ENCODE measurements at places on chromosomes 2 and 18.

- DNase-seq: peak; percentile 91
These were observed 108.7 kb downstream of the EN1 start for GRCh38 chr2:118738524-118739308.

DNA sequence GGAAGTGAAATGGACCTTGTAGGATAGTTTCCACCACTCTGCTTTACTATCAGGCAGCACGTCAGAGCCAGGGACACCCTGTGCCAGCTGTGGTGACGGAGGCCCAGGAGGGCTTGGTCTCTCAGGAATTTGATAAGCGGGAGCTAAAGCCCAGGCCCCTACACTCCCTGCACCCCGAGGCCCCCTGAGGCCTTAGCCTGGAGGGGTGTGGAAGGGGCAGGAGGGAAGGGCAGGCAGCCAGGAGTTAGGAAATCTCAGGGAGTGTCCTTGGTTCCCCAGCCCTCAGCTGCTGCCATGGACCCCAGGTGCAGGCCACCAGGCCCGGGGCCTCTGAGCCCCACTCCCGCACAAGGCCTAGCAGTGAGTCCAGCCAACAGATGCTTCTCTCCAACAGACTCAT lies 38.2 kb downstream of the PDIA6 start:
- no peak for DNase-seq

DNA sequence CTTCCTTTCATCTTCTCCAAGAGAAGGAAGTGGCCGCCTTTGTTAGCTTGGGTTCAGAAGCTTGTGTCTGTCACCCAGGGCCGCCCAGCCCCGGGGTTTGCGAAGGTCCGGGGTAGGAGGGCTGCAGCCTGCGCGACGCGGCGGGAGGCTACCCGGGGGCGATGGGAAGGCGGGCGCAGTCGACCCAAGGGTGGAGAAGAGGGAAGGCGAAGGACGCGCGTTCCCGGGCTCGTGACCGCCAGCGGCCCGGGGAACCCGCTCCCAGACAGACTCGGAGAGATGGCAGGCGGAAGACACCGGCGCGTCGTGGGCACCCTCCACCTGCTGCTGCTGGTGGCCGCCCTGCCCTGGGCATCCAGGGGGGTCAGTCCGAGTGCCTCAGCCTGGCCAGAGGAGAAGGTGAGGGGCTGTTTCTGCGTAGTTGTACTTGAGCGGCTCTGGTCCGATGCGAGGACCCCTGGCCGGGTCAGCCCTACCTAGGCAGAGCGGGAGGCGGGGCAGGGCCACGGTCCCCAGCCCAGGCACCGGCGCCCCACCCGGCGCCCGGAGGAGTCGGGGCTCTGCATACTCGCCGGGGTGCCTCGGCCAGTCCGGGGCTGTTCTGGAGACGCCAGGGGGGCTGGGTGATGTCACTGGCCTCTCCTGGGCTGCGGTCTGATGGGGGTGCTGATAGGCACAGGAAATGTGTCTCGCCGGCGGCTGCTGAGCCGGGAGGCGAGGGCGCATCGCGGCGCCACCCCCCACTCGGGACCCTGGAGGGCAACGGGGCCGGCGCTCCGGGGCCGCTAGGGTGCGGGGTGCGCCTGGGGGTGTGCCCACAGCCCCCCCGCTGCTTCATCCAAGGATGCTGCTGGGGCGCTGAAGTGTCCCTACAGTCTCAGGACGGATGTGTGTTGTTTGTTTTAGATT lies at the start of gene QPCT:
Gene QPCT (plus strand): TSS at position 178 of the 909 bp plus-strand sequence. CDS start 102 bp downstream, at position 280.
- peak; percentile 25 for DNase-seq

DNA sequence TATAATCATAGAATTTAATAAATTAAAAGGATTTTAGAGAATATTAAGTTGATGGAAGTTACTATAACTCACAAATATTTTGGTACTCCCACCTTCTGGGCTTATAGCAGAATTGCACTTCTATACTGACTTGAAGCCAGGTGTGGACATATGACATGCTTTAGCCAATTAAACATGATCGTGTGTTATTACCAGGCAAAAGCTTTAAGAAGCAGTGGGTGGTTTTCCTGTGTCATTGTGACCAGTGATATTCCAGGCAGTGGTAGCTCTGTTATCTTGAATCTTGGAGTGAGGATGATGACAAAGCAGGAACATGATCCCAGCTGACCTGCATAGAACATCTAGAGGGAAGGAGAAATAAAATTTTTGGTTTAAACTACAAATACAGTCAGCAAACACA lies 370.9 kb upstream of the ZEB2 start:
- DNase-seq: no peak

GRCh38 chr18:48218285-48219022 lies 190.7 kb downstream of the ZBTB7C start:
- no peak for DNase-seq

GRCh38 chr18:70031221-70031620 lies 83.5 kb upstream of the CD226 start:
- DNase-seq: no peak

DNA sequence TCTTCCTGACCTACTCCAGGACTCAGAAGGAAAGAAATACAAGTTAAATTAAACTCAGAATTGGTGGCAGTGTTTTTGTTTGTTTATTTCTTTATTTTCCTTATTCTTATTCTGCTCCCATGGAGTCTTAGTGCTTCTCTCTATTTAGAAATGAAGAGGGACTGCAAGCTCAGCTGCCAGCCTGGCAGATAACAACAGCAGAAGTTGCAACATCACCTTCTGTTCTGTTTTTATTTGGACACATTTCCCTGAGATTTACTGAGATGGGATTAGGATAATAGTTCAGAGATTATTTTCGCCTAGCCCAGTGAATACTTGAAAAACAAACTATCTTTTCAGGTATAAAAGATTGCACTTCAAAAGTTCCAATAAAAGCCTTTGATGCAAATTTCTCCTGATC lies 70.4 kb upstream of the DTNA start:
- DNase-seq: no peak

GRCh38 chr2:144548532-144549191 lies 28.7 kb upstream of the ZEB2 start:
- DNase-seq: no peak

DNA sequence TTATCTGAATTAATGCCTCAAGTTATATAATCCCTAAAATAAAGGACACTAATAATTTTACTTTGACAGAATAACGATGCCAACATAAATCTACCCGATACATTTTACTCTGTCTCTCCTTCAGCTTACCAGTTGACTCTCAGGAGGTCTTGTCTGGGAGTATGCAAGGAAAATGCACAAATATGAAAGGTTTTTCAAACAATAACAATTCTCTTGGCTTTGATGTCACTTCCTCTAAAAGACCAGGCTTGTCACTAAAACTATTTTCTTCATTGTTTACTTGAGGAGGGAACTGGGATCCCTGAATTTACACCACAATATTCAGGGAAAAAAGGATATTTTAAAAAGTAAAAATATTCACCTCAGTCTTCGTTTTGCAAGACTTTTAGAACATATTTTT lies 97.2 kb downstream of the SOS1 start:
- no peak for DNase-seq

GRCh38 chr2:73250872-73251846 lies 17.1 kb downstream of the CCT7 start:
- no peak for DNase-seq

- no peak for DNase-seq
These were observed 213.6 kb downstream of the PMAIP1 start for GRCh38 chr18:60113396-60113795.

DNA sequence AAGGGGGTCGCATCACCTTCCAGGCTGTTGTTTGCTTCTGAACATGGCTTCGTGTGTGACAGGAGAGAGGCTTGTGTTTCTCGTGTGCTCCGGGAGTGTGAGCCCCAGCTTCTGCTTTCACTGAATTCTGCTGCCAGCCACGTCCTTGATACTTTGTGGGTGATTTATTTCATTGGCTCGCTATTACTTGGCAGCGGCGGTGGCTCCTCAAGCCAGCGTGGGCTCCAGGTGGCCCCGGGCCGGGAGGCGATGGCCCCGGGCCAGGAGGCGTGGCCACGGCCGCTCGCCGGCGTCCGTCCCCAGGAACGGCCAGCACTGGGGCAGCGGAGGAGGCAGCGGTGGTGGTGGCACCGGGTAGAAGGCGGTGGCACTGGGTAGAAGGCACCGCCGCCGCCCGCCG lies 63.1 kb downstream of the NAPG start:
- no peak for DNase-seq

- no peak for DNase-seq
These were observed 266.6 kb downstream of the TFCP2L1 start for GRCh38 chr2:121018136-121019061.

DNA sequence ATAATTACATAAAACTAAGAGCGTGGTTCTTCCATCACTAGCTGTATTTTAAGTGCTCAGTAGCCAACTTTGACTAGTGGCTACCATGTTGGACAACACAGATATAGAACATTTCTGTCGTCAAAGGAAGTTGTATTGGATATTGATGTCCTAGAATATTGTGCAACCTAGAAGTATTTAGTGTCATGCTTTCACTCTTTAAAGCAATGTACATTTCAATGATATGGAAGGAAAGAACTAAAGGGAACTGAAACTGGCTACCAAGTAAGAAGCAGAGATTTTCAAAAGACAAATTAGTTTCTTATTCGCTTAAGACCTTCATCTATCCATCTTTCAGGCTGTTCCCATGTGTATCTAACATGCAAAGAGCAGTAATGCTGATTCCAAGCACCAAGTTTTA lies 85.4 kb upstream of the EML6 start:
- DNase-seq: no peak

- DNase-seq: no peak
These were observed 139.4 kb upstream of the GLI2 start for GRCh38 chr2:120596191-120596811.

DNA sequence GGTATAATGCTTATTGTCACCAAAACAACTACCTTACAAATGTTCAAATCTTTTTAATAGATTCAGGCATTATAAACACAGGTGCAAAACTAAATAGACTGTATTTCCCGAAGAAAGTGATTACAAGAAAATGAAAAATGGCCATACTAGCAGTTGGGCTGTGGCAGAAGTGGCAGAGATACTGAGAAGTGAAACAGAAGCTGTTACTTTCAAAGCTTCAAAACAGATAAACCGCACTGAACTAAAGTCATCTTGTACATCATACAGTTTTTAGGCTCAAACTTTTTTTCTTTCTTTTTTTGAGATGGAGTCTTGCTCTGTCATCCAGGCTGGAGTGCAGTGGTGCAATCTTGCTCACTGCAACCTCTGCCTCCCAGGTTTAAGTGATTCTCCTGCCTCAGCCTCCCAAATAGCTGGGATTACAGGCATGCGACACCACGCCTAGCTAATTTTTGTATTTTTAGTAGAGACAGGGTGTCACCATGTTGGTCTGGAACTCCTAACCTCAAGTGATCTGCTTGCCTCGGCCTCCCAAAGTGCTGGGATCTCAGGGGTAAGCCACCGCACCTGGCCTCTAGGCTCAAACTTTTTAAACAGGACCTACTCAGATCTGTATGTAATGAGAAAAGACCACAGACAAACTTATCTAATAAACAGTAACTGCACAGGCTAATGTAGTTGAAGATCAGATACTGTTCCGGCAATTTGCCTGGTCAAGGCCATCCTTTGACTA lies 77.9 kb upstream of the SATB2 start:
- DNase-seq: no peak

GRCh38 chr2:214450118-214450894 lies 39.5 kb downstream of the VWC2L start:
- no peak for DNase-seq

DNA sequence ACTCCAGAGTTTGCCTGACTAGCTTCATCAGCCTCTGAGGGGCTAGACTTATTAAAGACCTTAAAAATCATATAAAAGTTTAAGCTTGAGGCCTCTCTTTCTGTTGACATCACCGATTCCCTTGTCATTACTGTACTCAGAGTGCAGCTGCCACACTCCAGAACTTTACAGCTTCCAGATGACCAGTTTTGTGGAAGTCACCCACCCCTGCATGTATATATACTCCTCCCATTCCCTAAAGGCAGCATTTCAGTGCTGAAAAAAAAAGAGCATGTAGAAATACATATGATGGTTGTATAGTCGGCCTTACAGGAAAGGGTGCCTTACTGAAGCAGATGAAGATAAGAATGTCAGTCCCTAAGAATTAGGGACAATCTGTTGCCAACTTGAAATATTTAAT lies 117.3 kb downstream of the FEZ2 start:
- DNase-seq: no peak

- no peak for DNase-seq
These were observed 11.9 kb upstream of the SLC40A1 start for GRCh38 chr2:189592353-189592984.

DNA sequence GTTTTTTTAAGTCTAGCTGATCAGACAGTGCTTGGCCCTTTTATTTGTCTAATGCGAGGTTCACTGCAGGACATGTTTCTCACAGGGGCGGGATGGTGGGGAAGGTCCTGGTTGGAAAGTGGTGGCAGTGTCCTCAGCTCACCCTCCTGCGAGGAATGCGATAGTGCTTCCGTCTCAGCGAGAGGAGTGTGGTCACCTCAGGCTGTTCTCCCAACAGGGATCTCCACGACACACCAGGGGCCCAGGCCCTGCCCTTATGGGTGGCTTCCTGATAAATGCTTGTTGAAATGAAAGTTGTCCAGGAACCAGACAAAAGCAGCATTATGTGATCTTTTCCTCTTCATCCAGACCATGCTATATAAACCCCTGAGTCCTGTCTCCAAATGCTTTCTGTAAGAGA lies 70.1 kb downstream of the BOLA3 start:
- no peak for DNase-seq

GRCh38 chr2:37573451-37574388 lies 97.7 kb downstream of the CDC42EP3 start:
- no peak for DNase-seq
